Thoracic aorta (tissue), 2 donors: ENCODE measurements at places on chromosomes 16 and 17.
A peak's percentile ranks its signal among the peaks of the same experiment; 100 is the strongest.

GRCh38 chr17:68346448-68346847, 55.2 kb downstream of the ARSG start:
- DNase-seq = no peak

DNA sequence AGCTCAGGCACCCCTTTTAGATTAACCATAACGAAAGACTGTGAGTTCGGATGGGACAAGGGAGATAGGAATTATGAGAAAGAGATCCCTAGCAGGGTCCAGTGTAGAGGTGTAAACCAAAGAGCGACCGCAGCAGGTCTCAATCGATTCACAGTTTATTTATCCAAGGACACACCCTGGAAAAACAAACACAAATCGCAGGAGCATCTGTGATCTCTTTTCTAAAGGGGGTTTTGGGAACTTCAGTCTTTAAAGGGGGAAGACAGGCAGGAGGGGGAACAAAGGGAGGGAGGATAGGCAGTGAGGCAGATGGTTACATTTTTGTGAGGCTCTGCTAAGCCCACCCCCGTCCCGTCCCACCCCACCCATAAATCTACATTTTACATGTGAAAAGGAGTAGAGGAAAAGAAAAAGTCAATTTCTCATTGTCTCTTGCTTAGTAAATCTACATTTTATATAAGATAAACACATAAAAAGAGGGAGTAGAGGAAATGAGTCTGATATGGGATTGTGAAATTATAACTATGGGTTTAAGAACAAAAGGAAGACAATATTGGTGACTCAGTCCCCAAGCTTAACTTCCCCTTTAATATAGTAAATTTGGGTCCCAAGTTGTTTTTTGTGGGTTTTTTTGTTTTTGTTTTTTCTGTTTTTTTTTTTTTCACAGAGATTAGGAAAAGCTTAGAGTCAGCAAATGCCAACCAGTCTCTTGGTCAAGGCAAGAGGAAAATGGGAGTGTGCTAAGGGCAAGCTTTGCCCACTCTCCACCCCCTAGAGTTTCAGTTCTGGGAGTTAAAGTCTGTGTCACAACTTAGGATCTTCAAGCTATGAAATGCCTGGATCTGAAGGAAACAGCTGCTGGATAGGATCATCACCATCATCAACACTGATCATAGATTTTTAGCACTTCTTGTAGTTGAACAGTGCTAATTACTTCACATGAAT, 160.9 kb upstream of the CDH5 start:
- DNase-seq = no peak

GRCh38 chr17:38540514-38541045, 65.2 kb downstream of the SRCIN1 start:
- DNase-seq = no peak

DNA sequence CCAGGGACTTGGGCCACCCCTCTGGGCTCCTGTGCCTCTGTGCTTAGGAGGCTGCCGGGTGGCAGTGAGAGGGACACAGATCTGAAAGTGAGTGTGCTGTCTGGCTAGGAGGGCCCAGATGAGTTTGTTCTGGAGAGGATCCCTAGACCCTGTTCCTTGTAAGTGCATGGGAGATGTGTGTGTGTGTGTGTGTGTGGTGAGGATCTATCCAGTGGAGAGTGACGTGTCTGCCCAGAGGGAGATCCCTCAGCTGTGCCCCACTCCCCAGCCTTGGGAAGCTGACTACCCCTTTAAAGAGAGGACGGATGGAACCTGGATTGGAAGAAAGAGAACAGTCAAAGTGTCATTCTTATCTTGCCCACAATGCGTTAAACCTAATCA, 25.5 kb upstream of the CDC42EP4 start:
- DNase-seq = no peak

DNA sequence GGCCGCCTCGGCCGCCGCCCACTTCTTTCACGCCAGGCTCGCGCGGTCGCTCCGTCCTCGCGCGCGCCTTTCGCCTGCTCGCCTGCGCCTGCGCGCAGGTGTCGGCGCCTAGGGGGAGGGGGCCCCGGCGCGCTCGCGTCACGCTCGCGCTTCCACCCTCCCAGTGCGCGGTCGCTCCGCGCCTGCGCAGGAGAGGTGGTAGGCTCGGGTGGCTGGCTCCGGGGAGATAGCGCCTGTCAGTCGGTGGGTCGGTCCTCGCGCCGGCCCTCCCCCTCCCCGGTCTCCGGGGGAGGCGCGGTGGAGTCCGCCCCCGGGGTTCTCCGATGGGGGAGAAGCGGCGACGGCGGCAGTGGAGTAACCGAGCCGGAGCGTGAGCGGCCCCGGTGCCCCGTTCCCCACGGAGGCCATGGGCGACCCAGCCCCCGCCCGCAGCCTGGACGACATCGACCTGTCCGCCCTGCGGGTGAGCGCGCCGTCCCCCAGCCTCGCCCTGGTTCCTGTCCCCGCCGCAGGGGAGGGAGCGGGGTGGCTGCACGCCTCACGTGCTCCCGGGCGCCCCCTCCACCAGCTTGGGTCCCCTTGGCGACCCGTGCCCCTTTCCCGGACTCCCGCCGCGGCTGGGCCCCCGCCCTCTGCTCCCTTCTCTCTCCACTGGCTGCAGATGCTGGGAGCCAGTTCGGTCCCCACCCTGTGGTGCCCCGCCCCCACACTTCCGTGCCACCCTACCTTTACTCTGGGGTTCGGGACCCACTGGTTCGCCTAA, at the start of gene MINK1:
MINK1 (plus strand) TSS at position 163 of the 763 bp plus-strand sequence; CDS start at position 407, 244 bp downstream.
- peak; percentile 22 for DNase-seq

- no peak for DNase-seq
Observed at GRCh38 chr16:82010649-82011048, 621 bp downstream of the SDR42E1 start.

- no peak for DNase-seq
Observed at GRCh38 chr17:73261617-73261951, at the start of gene CPSF4L. Gene CPSF4L (minus strand): TSS chr17:73261880. CDS start chr17:73261818, 62 bp downstream.
